ENCODE measurements at places on chromosomes 2 and 18.

- no peak for DNase-seq
Measured at GRCh38 chr2:99524056-99524455, 34.2 kb upstream of the REV1 start.

DNA sequence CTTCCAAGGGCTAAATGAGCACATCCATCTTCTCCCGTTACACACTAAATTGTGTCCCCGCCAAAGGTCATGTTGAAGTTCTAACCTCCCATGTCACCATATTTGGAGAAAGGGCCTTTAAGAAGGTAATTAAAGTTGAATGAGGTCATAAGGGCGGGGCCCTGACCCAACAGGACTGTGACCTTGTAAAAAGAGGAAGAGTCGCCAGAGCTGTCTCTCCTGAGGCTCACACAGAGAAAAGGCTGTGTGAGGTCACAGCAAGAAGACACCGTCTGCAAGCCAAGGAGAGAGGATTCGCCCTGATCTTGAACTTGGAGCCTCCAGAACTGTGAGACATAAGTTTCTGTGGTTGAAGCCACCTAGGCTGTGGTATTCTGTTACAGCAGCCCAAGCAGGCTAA is 24.1 kb downstream of the TRABD2A start:
- DNase-seq = no peak

- DNase-seq = no peak
Measured at GRCh38 chr2:202109737-202110184, 36.7 kb downstream of the KIAA2012 start.

- DNase-seq = no peak
Measured at GRCh38 chr2:101040761-101041160, 38.7 kb downstream of the RPL31 start.

- no peak for DNase-seq
Measured at GRCh38 chr2:185645529-185645928, 93.1 kb upstream of the FSIP2 start.
